Neural progenitor cell (in vitro differentiated cells): ENCODE measurements at places on chromosomes 5 and 9. TPM values are rescaled to one million over a fixed set of nuclear protein-coding genes. Genes with fewer than 3 reads are reported as not detected.

Gene CORO2A
- total RNA-seq, result 2.4 and 3.6 TPM in 2 replicates

Gene FOXD4L5
- 0.19 TPM in 1 of 2 replicates, not detected in the other for total RNA-seq

Gene ANKRD18A
- total RNA-seq, result 2.3 and 3.0 TPM in 2 replicates

Gene ZFP2
- total RNA-seq, result 6.8 and 14.5 TPM in 2 replicates

Gene AQP3
- 0.45 and 0.90 TPM in 2 replicates for total RNA-seq

Gene BRD3OS
- 19.0 and 28.3 TPM in 2 replicates for total RNA-seq

Gene LRRC19
- total RNA-seq, result not detected in 2 replicates

Gene QRFP
- total RNA-seq, result not detected in 2 replicates

Gene PCDHA5
- 2.4 and 2.7 TPM in 2 replicates for total RNA-seq

Gene MCC
- total RNA-seq, result 2.5 and 3.4 TPM in 2 replicates

Gene IFNK
- not detected in 2 replicates for total RNA-seq

Gene MYMK
- total RNA-seq, result not detected in 2 replicates

Gene PCSK5
- total RNA-seq, result 23.4 and 30.0 TPM in 2 replicates

Gene CPEB4
- 8.7 and 12.5 TPM in 2 replicates for total RNA-seq

Gene PRDM9
- not detected in 2 replicates for total RNA-seq

Gene SH3RF2
- total RNA-seq, result 0.36 and 2.4 TPM in 2 replicates

Gene SMU1
- total RNA-seq, result 28.6 and 34.9 TPM in 2 replicates

Gene NME5
- 6.7 and 8.0 TPM in 2 replicates for total RNA-seq

Gene EMB
- total RNA-seq, result 28.0 and 40.6 TPM in 2 replicates

Gene TMEFF1
- total RNA-seq, result 103 and 113 TPM in 2 replicates

Gene CDX1
- not detected in 2 replicates for total RNA-seq

Gene PCDHA10
- 8.0 and 11.7 TPM in 2 replicates for total RNA-seq

Gene IFNB1
- not detected in 2 replicates for total RNA-seq

Gene EGFLAM
- 0.15 and 0.69 TPM in 2 replicates for total RNA-seq

Gene GRIA1
- 3.3 and 5.0 TPM in 2 replicates for total RNA-seq

Gene DRD1
- 0.09 TPM in 1 of 2 replicates, not detected in the other for total RNA-seq

Gene RNF183
- total RNA-seq, result 0.09 and 0.28 TPM in 2 replicates

Gene MRPS2
- 23.4 and 43.4 TPM in 2 replicates for total RNA-seq

Gene HAVCR2
- total RNA-seq, result 0.19 and 0.37 TPM in 2 replicates

Gene CNTNAP3B
- 16.0 and 22.8 TPM in 2 replicates for total RNA-seq

Gene N4BP3
- 4.1 and 12.8 TPM in 2 replicates for total RNA-seq

Gene CLIC3
- total RNA-seq, result not detected in 2 replicates

Gene SPINK6
- total RNA-seq, result not detected in 2 replicates

Gene PAPPA
- total RNA-seq, result 0.15 and 0.65 TPM in 2 replicates

Gene EQTN
- 2.0 and 3.4 TPM in 2 replicates for total RNA-seq

Gene PCDHGB4
- total RNA-seq, result 10.4 and 14.9 TPM in 2 replicates

Gene PHF24
- total RNA-seq, result 0.71 and 1.8 TPM in 2 replicates

Gene ITK
- total RNA-seq, result not detected in 2 replicates
